ENCODE measurements at places on chromosomes 4 and X. TPM values are rescaled to one million over a fixed set of nuclear protein-coding genes. Genes with fewer than 3 reads are reported as not detected.

Gene IL3RA
- 0.09 TPM for total RNA-seq

Gene HPGDS
- not detected for total RNA-seq

Gene STIM2
- total RNA-seq = 16.8 TPM

Gene KDR
- not detected for total RNA-seq

Gene NUP62CL
- total RNA-seq = not detected

Gene SPARCL1
- not detected for total RNA-seq

Gene KCND1
- 3.7 TPM for total RNA-seq

Gene AKAP17A
- 24.4 TPM for total RNA-seq

Gene SYTL4
- total RNA-seq = 8.8 TPM

Gene PAGE2B
- total RNA-seq = not detected

Gene CDS1
- 0.14 TPM for total RNA-seq

Gene GPR173
- total RNA-seq = 1.6 TPM

Gene CT45A10
- not detected for total RNA-seq

Gene GPR50
- total RNA-seq = not detected

Gene MAGED2
- total RNA-seq = 187 TPM

Gene FOXP3
- total RNA-seq = 0.13 TPM

Gene MAGEA4
- not detected for total RNA-seq

Gene ENAM
- not detected for total RNA-seq

Gene KIT
- 0.78 TPM for total RNA-seq

Gene BCLAF3
- total RNA-seq = 4.7 TPM

Gene CSAG3
- total RNA-seq = not detected
